ENCODE measurements at places on chromosomes 4 and X. TPM values are rescaled to one million over a fixed set of nuclear protein-coding genes. Genes with fewer than 3 reads are reported as not detected.

DNA sequence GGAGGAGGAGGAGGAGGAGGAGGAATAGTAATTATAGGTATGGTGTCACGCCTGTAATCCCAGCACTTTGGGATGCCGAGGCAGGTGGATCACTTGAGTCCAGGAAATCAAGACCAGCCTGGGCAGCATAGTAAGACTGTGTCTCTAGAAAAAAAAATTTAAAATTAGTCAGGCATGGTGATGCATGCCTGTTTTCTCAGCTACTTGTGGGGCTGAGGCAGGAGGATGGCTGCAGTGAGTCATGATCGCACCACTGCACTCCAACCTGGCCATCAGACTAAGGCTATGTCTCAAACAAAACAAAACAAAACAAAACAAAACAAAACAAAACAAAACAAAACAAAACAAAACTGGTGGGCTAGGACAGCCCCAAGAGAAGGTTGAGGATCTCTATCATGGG lies 3.0 kb downstream of the STARD8 start:
- DNase-seq, result no peak
- no peak overlapping the region for H3K27ac ChIP-seq
- H3K27me3 ChIP-seq, result peaks cover 6% of the 10 kb centered on the region
- H3K36me3 ChIP-seq, result no peaks in the 10 kb centered on the region

- peaks cover 3% of the 10 kb centered on the region for H3K27me3 ChIP-seq
- no peak overlapping the region for H3K27ac ChIP-seq
- DNase-seq, result no peak
- H3K4me1 ChIP-seq, result peaks cover 24% of the 10 kb centered on the region
Observed at GRCh38 chr4:48024522-48024921, 8.0 kb downstream of the NIPAL1 start.

DNA sequence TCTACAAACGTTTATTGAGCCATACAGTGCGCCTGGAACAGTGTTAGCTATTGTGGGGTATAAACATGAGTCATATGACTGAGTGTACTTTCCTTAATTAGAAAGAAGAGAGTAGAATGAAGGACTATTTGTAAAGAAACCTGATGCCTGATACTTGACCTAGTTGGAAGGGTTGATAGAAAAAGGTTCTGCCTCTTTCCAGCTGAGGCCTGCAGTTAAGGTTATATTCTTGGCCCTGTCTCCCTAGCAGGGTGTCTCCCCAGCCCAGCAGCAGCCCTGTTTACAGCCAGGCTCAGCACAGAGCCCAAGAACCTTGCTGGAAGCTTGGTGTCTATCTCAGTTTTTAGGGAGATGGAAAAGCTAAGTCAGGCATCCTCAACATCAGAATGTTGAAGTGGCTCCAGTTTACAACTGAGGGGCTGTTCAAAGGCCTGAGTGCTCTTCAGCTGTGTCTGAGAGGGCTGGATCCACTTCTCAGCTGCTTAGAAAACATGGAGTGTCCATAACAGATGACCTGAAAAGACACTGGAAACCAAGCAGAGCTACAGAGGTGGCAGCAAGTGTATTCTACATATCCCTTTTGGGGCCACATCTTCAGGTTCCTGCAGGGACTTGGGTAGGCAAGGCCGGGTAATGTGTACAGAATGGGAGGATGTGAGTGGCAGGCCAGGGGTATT lies 21.6 kb downstream of the NYX start:
- H3K27me3 ChIP-seq, result peaks cover 4% of the 10 kb centered on the region
- no peak overlapping the region for H3K27ac ChIP-seq
- H3K36me3 ChIP-seq, result no peaks in the 10 kb centered on the region
- no peak for DNase-seq
- peaks cover 4% of the 10 kb centered on the region for H3K4me1 ChIP-seq

GRCh38 chrX:40304115-40304514 lies 206.4 kb upstream of the BCOR start:
- DNase-seq, result no peak
- no peak overlapping the region for H3K27ac ChIP-seq
- H3K27me3 ChIP-seq, result no peaks in the 10 kb centered on the region
- H3K4me3 ChIP-seq, result no peak overlapping the region
- H3K36me3 ChIP-seq, result no peaks in the 10 kb centered on the region

GRCh38 chrX:9533611-9534010 lies 68.8 kb downstream of the TBL1X start:
- peaks cover 15% of the 10 kb centered on the region for H3K4me1 ChIP-seq
- no peak overlapping the region for H3K4me3 ChIP-seq
- H3K27me3 ChIP-seq, result no peaks in the 10 kb centered on the region

DNA sequence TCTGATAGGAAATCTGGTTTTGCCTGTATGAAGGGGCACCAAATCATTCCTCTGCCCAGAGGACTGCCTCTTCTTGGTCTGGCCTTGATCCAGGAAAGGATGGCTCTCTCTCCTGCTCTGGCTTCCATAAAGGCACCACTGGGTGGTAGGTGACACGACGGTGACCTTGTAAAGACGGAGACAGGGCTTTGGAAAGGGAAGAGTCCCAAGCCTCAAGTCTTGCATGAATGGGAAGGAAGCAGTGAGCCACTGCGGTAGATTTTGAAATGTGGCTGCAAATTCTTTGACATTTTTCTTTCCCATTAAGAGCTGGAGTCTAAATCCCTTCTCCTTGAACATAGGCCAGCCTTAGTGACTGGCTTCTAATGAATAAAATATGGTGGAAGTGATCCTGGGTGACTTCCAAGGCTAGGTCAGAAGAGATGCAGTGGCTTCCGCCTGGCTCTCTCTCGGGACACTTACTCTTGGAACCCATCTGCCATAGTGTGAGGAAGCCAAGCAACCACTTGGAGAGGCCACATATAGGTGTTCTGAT lies 347.4 kb downstream of the BCOR start:
- H3K4me3 ChIP-seq, result no peak overlapping the region
- H3K36me3 ChIP-seq, result peaks cover 3% of the 10 kb centered on the region
- no peak overlapping the region for H3K27ac ChIP-seq
- H3K4me1 ChIP-seq, result peaks cover 10% of the 10 kb centered on the region

GRCh38 chrX:154490021-154490413 lies 412 bp downstream of the SLC10A3 start:
- peak overlapping the region; percentile 91 for H3K4me3 ChIP-seq
- peak; percentile 77 for DNase-seq
- peak overlapping the region; percentile 86 for H3K27ac ChIP-seq
- peaks cover 3% of the 10 kb centered on the region for H3K36me3 ChIP-seq
- peaks cover 15% of the 10 kb centered on the region for H3K4me1 ChIP-seq

DNA sequence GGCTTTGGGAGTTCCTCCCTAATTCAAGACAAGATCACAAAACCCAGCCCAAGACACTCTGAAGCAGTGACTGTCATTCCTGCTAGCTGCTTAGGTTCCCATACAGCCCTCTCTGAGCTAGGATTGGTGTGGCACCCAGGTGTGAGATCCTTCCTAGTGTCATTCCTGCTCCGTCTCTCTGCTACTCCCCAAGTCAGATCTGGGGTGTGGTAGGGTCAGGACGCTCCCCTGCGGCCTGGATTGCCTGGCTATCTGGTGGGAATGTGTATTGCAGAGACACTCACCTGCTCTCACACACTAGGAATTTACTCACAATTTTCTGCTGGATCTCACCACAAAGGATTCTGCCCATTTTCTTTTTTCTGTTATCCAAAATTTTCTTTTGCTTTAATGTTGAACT lies 560.8 kb upstream of the ATOH1 start:
- DNase-seq, result no peak
- no peak overlapping the region for H3K4me3 ChIP-seq
- no peak overlapping the region for H3K27ac ChIP-seq
- no peaks in the 10 kb centered on the region for H3K36me3 ChIP-seq

GRCh38 chr4:2277956-2278355 lies 16.0 kb upstream of the MXD4 start:
- H3K27me3 ChIP-seq, result no peaks in the 10 kb centered on the region
- H3K36me3 ChIP-seq, result no peaks in the 10 kb centered on the region
- no peak for DNase-seq

GRCh38 chr4:16224264-16225166 lies 1.8 kb downstream of the TAPT1 start:
- no peaks in the 10 kb centered on the region for H3K27me3 ChIP-seq
- H3K4me1 ChIP-seq, result peaks cover 45% of the 10 kb centered on the region
- peak overlapping the region; percentile 87 for H3K27ac ChIP-seq
- DNase-seq, result no peak
- H3K4me3 ChIP-seq, result peak overlapping the region; percentile 86

DNA sequence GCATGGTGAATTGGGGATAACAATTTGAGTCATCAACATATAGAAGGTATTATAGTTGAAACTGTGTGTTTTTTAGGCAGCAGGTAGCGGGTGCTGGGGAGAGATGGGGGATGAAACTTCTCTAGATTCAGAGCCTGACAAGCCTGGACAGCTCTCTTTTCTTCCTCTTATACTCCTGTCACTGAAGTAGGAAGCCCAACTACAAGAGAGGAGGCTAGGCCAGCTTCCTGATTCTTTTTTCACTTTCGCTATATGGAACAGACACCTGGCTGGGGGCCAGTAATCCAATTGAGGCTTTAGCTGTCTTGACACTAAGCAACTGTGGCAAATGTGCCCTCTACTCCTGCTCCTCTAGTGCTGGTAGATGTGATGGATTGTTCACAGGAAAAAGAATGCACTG lies 69.2 kb downstream of the PHKA1 start:
- peaks cover 3% of the 10 kb centered on the region for H3K4me1 ChIP-seq
- no peak overlapping the region for H3K27ac ChIP-seq
- H3K27me3 ChIP-seq, result no peaks in the 10 kb centered on the region
- no peak overlapping the region for H3K4me3 ChIP-seq

DNA sequence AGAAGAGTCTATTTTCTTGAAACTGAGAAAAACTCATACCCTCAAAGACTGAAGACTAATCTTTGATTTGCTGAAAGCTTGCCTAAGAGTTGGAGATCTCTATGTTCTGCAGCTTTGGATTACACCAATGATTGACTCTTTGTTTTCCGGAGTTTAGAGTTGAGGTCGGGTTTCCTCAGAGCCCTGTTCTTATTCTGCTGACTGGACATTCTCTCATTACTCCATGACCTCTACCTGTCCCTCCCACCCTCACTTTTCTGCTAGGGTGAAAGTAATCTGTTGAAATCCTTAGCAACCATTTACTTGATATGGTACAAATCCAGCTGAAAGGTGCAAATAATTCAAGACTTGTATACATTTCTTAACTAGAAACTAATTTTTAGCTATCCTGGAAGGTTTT lies 421.5 kb upstream of the FRG1 start:
- no peak for DNase-seq
- no peaks in the 10 kb centered on the region for H3K36me3 ChIP-seq
- no peaks in the 10 kb centered on the region for H3K4me1 ChIP-seq
- H3K27me3 ChIP-seq, result no peaks in the 10 kb centered on the region
- H3K4me3 ChIP-seq, result no peak overlapping the region

DNA sequence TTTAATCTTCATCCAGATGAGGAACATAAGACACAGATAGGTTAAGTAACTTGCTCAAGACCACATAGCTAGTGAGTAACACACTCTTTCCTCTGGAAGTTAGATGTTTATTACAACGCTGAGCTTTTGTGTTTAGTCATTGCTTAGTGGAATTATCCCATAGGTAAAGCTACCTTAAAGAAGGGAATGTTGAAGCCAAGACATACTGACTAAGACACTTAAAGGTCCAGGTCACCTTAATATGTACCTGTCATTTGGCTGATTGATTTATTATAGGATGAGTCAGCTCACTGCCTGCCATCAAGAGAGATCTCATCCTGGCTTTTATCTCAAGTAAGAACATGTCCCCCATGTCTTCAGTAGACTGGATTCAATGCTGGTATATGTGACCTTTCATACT lies 53.4 kb downstream of the KDR start:
- H3K4me1 ChIP-seq, result peaks cover 6% of the 10 kb centered on the region
- H3K27me3 ChIP-seq, result no peaks in the 10 kb centered on the region
- no peak overlapping the region for H3K27ac ChIP-seq

DNA sequence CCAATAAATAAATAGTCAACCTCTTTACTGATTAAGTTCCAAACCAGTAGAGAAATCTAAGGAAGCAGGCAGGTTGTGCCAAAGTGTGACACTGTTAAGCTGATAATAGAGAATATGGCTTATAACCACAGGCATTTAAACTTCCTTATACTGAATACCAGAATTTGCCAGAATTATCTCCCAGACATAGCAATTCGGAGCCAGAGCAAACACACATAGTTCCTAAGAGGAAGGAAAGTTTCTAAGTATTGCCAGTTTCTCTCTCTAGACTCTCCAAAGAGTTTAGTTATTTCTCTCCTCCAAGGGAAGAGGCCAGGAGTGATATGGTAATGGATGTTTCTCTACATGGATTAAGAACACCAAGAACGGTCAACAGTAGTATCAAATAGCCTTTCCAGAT lies 191.7 kb upstream of the CPEB2 start:
- H3K27ac ChIP-seq, result no peak overlapping the region
- no peaks in the 10 kb centered on the region for H3K36me3 ChIP-seq
- no peaks in the 10 kb centered on the region for H3K4me1 ChIP-seq
- H3K27me3 ChIP-seq, result no peaks in the 10 kb centered on the region

Gene CLDN22
- total RNA-seq, result not detected

Gene PRR32
- total RNA-seq, result not detected

Gene SLC25A14
- total RNA-seq, result 9.1 TPM
